ENCODE measurements at places on chromosomes 3 and 15.

- H3K4me1 ChIP-seq, result no peaks in the 10 kb centered on the region
- H3K27ac ChIP-seq, result no peak overlapping the region
- H3K4me3 ChIP-seq, result no peak overlapping the region
Measured at GRCh38 chr3:119741657-119742590, 39.1 kb downstream of the CFAP91 start.

DNA sequence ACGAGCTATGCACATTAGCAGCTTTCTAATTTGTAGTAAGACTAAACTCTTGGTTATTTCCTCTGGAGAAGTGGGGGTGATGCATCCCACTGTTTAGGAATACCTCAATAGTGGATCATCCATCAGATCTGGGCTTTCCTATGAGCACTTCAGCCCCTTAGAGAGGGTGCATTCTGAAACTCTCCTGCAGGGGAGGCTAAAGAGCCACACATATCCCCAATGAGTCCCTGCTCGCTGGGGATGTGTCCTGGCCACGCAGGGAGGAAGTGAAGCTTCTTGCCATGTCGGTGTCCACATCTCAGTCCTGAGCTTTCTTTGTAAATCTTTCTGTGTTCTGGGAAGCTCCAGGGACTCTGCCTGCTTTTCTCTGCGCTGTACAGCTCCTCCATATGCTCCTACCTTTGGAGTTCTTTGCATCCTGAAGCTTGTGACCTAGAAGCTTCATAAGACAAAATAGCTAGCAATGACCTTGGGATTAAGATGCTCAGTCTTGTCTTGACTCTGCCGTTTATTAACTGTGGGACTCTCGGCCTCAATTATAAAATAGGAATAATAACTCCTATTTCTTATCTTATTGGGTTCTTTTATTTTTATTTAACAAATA lies 28.3 kb upstream of the MASP1 start:
- DNase-seq, result peak; percentile 64
- H3K27ac ChIP-seq, result no peak overlapping the region
- H3K4me1 ChIP-seq, result peaks cover 7% of the 10 kb centered on the region

DNA sequence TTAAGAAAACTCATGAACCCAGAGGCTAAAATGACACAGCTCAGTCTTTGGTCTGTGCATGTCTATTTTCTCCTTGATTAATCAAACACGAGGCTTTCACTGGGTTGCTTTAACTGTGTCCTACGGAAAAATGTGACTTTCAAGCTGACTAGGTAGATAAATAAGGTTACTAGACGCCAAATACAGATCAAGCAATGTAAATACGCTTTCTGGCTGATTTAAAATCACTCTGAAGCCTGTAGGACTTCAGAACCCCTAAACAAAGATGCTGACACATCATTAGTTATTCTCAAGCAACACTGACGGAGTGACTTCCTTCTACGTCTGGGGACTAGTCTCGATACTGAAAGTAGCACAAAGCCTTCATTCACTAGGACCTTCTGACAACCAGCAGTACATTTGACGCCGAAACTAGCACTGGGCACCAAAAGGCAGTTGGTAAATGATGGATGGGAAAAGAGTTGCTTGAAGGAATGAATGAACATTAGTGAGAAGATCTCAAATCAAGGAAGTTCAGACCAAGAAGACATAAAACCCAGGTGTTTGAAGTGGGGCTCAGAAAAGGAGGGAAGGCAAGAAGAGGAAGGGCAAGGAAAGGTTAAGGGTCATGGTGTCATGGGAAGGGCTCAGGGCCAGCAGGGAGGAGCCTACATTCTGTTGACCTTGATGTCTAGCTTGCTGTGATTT lies 67.1 kb upstream of the CDV3 start:
- peak overlapping the region; percentile 58 for H3K4me3 ChIP-seq
- DNase-seq, result peak; percentile 20
- peak overlapping the region; percentile 82 for H3K27ac ChIP-seq
- H3K36me3 ChIP-seq, result no peaks in the 10 kb centered on the region
- H3K27me3 ChIP-seq, result no peaks in the 10 kb centered on the region

DNA sequence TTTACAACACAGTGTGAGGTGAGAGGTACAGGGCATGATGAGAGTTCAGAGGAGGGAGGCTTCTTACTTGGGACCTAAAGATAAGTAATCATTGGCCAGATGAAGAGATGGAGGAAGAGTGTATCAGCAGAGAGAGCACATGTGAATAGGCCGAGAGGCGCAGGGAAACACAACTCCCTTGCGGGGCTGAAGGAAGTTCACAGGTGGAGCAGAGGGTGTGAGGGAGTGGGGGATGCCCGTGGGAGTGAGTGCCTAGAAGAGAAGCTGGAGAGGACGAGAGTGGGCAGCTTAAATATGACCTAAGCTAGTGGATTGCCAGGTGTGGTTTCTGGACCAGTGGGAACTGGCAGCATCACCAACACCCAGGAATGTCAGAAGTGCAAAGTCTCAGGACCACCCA lies 98.2 kb upstream of the TBC1D5 start:
- H3K36me3 ChIP-seq, result no peaks in the 10 kb centered on the region
- H3K27ac ChIP-seq, result no peak overlapping the region
- no peak overlapping the region for H3K4me3 ChIP-seq
- no peak for DNase-seq

DNA sequence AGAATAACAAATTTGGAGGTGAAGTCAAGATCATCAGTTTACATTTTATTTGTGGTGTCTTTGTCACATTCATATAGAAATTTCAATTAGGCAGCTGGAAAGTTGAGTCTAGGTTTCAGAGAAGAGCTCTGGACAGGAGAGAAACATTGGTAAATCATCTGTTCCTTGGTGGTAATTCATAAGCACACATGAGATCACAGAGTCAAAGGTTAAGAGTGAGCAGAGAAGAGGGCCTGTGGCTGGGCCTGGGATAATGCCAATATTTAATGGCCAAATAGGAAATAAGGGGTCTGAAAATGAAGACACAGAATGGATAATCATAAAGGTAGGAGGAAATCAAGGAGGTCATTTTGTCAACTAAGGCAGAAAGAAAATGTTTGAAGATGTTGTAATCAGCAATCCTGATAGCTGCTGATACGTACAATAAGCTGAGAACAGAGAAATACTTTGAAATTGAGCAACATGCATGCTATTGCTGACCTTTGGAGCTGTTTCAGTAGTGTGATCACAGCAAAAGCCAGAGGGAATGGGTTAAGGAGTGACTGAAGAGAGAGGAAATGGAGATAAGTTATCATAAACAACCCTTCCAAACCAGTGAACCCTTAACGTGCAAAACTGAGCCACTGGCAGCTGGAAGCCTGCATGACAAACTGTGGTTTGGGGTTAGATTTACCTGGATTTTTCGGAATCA lies 692.8 kb downstream of the AGBL1 start:
- no peak for DNase-seq
- H3K36me3 ChIP-seq, result no peaks in the 10 kb centered on the region
- no peak overlapping the region for H3K27ac ChIP-seq
- H3K4me1 ChIP-seq, result no peaks in the 10 kb centered on the region
- no peak overlapping the region for H3K4me3 ChIP-seq
